Coronary artery (tissue), 2 donors: ENCODE measurements at places on chromosomes 1 and 21.

DNA sequence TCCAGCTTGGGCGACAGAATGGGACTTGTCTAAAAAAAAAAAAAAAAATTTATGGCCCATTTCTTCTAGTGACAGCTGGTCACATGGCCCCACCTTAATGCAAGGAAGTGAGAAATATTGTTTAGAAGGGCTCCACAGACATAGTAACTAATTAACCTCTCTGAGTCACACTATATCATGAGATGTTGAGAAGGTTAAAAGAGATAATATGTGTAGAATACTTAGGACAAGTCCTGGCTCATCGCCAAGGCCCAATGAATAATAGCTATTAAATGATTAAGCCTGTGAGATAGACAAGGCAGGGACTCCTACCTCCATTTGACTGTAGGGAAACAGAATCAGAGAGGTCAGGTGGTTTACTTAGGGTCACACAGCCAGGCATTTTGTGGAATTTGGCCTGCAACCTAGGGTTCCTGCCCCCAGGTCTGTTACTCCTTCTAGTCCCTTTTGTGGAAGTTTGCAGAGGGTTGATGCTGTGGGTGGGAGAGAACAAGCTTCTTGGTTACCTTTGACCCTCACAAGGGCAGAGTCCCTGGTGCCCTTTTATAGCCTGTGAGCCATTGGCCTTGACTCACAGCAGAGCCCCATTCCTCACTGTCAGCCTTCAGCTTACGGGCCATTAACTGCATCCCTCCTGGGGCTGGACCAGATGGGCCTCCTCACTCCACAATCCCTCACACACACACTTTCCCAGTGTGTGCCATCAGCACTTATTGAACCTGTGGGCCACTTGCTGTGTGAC lies 48.5 kb downstream of the OPRD1 start:
- no peak for DNase-seq

DNA sequence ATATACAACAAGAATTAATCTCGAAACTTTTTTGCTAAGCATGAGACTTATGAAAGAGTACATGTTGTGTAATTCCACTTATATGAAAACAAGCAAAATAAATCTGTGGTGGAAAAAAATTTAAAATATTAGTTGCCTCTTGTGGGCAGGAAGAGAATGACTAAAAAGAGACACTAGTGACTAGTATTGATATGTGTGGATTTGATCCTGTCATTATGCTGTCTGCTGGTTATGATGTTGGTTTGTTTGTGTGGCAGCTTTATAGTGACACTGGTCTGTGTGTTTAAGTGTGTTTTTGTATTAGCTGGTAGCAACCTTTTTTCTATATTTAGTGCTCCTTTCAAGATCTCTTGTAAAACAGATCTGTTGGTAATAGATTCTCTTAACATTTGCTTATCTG lies 267.8 kb upstream of the NRIP1 start:
- DNase-seq: no peak

DNA sequence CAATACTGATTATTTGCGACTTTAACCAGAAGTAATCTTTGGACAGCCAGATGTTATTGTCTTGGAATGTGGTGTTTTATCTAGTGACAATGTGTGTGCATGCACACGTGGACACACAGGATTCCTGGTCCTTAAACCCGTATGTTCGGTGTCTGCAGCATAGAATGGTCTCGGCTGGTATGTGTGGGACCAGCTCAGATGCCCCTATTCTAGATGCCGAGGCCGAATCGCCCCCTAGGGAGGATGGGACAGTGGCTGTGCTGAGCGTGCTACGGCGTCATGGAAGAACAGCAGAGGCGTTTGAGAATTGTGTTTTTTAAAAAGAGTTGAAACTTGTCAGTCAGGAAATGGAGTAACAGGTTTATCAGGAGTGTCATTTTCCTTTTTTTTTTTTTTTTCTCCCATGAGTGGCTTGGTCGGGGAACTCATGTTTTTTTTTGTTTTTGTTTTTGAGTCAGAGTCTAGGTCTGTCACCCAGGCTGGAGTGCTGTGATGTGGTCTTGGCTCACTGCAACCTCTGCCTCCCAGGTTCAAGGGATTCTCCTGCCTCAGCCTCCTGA lies 30.1 kb downstream of the SKI start:
- DNase-seq: no peak

- DNase-seq: no peak
These were observed 32.5 kb downstream of the NPHP4 start for GRCh38 chr1:5959667-5960230.

DNA sequence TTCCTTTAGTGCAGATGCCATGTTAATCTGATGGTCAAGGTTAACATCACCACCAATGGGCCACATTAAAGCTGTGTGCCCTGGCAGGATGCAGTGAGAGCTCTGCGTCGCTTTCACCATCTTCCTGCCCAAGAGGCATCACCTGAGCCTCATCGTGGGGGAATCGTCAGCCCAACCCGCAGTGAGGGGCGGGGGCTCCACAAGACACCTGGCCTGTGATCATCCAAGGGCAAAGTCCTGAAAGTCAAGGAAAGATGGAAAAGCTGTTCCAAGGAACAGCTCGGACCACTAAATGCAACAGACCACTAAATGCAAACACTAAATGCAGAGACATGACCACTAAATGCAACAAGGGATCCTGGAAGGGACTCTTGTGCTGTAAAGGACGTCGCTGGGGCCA lies 49.9 kb downstream of the WDR4 start:
- DNase-seq: no peak

DNA sequence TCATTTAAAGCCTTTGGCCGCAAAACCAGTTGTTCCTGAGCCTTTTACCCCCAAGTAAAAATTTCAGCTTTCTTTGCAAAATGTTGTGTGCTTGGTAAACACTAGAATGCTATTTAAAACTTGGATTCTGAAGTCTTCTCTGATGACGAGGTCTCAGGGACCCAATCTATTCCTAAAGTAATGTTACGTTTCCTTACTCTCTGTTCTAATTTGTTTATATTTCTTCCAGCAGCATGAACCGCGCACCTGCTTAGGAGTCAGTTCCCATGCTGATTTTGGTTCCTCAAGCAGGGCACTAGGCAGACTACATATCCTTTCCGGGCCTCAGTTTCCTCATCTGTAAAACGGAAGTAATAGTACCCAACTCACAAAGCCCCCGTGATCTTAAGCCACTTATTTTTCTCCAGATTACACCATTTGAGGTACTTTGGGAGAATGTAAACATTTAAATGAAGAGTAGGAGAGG lies 969 bp upstream of the ALDH4A1 start:
- no peak for DNase-seq

GRCh38 chr1:38005195-38006007 lies at the start of gene FHL3:
Gene FHL3, minus strand, starts transcription at chr1:38005514. Its CDS starts 6,102 bp downstream, at chr1:37999412.
- no peak for DNase-seq

DNA sequence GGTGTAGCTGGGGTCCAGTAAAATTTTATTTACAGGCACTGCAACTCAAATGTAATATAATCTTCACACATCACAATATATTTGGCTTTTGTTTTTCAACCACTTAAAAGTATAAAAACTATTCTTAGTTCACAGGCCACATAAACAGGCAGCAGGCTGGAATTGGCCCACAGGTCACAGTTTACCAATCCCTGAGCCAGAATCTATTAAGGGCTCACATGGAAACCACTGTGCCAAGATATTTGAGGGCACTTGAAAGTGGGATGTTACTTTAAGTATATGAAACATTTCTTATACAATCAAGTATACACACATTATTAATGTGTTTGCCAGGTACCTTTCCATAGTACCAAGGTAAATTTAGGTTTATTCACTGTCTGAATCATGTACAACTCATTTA lies 71.9 kb upstream of the PRDX6 start:
- DNase-seq: no peak

DNA sequence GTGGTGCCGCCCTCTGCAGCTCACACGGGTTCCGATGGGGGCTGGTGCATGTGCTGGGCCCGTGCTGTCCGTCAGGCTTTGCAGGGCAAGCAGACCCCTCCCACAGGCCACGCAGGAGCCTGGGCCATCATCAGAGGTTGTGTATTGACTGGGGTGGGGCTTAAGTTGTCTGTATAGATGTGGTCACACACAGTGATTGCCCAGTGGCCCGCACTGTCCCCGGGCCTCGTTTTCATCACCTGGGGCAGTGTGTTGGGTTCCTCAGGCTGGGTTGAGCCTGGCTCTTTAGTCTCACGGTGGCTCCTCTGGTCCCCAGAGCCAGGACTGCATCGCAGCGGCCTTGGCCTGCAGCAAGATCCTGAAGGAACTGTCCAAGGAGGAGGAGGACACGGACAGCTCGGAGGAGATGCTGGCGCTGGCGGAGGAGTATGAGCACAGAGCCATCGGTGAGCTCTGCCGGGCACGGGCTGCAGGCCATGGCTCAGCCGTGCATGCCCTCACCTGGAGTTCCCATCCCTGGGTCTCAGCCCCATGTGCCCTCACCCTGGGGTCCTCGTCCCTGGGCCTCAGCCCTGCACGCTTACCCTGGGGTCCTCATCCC lies 44.1 kb downstream of the TRPM2 start:
- DNase-seq: no peak

GRCh38 chr1:104459886-104460285 lies 710.2 kb downstream of the AMY1C start:
- no peak for DNase-seq

GRCh38 chr1:11298390-11299224 lies 25.6 kb downstream of the UBIAD1 start:
- no peak for DNase-seq

DNA sequence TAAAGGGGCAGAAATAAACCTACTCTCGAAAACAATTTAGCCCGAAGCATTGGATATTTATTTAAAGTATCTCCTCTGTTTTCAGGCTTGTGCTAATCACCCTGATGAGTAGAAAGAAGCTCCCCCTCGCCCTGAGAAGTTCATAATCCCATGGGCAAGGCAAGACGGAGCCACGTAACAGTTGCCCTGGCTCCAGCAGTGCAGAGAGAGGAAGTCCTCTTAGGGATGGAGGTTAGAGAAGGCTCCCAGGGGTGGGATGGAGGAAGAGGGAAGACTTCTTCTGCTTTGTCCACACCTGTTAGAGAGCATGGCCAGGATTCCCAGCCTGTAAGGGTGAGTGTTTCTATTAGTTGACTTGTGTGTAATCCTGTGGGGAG lies 3.4 kb upstream of the GPR25 start:
- DNase-seq: no peak

DNA sequence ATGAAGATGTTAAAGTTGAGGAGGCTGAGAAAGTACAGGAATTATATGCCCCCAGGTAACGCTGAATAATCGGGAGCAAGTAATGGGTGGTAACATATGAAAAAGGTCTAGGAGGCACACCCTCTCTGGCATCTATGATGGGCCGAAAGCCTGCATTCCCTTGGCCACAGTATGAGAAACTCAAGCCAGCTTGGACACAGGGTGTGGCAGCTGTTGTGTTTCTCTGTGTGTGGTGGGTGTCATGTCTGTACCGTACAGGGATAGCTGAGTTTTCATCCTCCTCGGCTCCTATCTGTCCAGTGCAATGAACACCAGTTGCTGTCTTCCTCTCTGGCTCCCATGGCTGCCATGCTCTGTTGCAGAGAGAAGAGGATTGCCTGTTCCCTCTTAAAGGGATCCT lies 32.9 kb downstream of the NBPF3 start:
- DNase-seq: no peak

DNA sequence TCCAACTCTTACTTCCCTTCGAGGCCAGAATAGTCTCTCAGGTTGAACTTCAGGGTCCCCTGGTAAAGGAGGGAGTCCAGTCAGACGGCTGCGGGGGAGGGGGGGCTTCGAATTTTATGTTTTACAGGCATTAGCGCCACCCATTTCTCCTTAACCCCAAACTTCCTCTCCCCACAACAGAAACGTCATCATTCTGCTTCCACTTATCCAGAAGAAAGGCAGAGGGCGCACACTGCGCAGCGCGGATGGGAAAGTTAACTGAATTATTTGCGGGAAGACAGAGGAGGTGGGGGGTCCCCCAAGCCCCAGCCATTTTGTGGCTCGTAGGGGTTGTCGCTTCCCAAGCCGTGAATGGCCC lies 529 bp upstream of the PRMT2 start:
- DNase-seq: no peak

DNA sequence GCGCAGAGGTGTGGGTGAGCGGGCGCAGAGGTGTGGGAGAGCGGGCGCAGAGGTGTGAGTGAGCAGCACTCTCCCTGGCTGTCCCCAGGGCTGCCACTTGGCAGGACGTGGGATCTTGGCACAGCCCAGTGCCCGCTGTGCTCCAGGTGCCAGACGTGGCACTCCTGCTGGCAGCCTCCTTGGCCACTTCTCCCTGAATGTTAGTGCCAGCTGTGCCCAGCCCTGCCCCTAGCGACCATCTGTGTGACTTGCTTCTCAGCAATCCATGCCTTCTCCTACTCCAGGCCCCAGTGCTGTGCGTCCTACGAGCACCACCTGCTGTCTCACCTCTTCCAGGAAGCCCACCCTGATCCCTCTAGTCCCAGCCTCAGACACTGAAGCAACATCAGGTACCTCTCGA lies 30.5 kb downstream of the KRTAP10-1 start:
- no peak for DNase-seq

DNA sequence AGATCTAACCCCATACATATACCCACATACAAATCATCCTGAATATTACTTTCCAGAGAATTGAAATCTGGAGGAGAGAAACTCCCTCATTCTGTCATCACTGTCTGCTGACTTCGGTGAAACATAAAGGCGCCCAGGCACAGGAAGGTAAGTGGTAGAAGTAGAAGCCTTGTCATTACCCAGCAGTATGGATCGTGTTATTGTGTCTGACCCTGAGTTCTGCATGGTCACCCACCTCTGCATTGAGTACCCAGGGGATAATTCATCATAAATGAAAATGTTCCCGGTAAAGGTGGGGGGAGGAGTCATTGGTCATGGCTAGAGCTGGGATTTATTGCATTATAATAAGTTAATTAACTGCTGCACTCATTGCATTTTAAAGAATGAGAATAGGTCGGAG lies 342.6 kb upstream of the PKN2 start:
- DNase-seq: no peak

GRCh38 chr1:201766131-201766866 lies 62.7 kb upstream of the IPO9 start:
- no peak for DNase-seq

DNA sequence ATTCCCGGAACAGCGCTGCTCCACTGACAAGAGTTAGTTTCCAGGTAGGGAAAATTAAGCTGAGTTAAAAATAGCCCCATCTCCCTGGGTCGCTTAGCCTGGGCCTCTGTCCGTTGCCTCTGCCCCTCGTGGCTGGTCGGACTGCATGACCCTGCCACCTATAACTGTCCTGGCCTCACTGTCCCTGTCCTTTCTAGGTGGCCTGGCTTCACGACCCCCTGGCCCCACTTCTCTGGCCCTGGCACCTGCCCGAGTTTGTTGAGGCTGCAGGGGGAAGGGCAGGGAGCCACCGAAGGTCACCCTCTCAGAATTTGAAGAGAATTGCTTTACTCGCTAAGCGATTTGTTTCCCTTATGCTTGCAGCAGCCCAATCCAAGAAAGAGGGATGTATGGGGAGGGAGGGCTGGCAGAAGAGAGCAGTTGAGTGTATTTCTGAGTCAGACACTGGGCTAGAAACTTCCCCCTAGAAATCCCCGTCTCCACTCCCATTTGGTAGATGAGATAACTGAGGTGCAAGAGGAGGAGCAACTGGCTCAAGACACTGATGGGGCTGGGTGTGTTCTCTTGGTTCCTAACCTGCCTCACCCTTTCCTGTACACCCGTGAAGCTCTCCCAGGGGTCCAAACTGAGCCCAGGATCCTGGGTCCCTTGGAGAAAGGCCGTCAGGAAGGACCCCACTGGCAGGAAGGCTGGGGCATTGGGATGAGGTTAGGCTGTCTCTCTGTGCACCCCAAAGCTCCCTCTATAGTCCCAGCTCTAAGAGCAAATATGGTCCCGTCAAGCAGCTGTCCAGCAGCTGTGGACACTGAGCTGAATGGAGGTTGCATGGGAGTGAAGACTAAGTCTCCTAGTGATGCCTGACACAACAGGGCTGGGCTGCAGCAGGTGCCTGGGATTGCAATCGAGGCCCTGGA lies 2.9 kb upstream of the EDN2 start:
- no peak for DNase-seq
